ENCODE measurements at places on chromosomes 5 and 9. TPM values are rescaled to one million over a fixed set of nuclear protein-coding genes. Genes with fewer than 3 reads are reported as not detected.

- DNase-seq: no peak
Measured at GRCh38 chr5:128216860-128217531, 133.4 kb downstream of the SLC12A2 start.

DNA sequence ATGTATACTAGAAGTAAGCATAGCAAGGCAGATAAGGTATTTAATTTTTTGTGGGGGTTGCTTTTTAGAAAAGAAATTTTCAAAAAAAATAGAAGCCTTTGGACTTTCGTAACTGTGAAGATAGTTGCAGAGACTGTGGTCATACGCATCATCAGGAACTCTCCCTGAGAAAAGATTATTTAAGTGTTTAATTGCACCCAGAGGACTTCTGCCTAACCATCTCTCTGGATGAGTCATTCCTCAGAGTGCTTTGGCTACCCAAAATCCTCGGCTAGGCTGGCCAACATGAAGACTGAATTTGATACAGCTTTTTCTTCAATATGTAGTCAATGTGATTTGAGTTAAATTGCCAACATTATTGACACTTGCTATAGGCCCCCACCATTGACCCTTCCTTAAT lies 296.4 kb downstream of the TLR4 start:
- no peak for DNase-seq

DNA sequence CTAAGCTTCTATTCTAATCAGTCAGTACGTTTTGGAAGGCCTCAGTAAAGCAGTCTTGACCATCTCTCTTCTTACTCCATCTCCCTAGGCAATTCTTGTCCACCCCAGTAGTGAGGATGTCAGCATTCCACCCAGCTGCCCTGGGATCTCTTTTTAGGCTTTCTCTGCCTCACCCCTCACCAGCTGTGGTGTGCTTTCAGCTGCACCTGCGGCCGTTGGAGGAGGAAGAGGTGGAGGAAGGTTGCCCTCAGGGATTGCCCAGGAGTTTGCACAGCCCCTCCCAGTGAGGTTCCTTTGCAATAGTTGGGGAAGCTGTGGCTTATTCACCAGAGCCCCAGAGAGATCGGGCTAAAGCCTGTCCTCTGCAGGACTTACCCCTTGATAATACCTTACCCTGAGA lies 615.8 kb downstream of the BNC2 start:
- DNase-seq: no peak

The PTTG1 gene
- total RNA-seq: 372 TPM

- no peak for DNase-seq
Measured at GRCh38 chr9:1738511-1739100, 276.5 kb upstream of the SMARCA2 start.

The LCN9 gene
- 0.44 TPM for total RNA-seq

DNA sequence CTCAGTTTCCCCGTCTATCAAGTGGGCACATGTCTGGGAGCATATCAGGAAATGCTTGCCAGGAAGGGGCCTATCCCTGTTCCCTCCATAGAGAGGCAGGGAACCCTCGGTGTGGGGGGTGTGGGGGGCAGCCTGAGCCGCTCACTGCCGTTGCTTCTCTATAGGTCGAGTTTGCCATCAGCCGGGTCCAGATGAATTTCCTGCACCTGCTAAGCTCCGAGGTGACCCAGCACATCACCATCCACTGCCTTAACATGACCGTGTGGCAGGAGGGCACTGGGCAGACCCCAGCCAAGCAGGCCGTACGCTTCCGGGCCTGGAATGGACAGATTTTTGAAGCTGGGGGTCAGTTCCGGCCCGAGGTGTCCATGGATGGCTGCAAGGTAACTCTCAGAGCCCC lies 13.8 kb upstream of the ORM1 start:
- DNase-seq: no peak

All from H7 (cell line).